ENCODE measurements at places on chromosomes 2 and 18.
A peak's percentile ranks its signal among the peaks of the same experiment; 100 is the strongest.

- no peak for DNase-seq
Observed at GRCh38 chr2:175576875-175577274, 395.4 kb upstream of the ATP5MC3 start.

- peak; percentile 24 for DNase-seq
Observed at GRCh38 chr2:134818321-134818720, 20.1 kb upstream of the ACMSD start.

DNA sequence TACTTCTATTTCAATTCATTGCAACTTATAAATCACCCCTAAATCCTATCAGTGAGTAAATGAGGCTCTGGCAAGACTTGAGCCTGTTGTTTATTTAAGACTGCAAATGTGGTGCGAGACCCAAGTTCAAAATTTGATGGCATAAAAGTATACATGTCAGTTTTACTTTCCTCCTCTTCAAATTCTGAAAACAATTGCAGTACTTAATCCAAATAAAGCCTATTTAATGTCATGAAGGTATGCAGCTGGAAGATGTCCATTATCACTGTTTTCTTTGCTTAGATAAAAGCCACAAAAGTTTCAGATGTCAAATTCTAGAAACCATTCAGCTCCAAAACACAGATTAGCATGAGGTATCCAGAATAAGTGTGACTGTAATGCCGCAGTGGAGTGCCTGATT, 3.3 kb downstream of the APCDD1 start:
- DNase-seq, result no peak

GRCh38 chr2:151049746-151050145, 211.9 kb downstream of the RBM43 start:
- no peak for DNase-seq

DNA sequence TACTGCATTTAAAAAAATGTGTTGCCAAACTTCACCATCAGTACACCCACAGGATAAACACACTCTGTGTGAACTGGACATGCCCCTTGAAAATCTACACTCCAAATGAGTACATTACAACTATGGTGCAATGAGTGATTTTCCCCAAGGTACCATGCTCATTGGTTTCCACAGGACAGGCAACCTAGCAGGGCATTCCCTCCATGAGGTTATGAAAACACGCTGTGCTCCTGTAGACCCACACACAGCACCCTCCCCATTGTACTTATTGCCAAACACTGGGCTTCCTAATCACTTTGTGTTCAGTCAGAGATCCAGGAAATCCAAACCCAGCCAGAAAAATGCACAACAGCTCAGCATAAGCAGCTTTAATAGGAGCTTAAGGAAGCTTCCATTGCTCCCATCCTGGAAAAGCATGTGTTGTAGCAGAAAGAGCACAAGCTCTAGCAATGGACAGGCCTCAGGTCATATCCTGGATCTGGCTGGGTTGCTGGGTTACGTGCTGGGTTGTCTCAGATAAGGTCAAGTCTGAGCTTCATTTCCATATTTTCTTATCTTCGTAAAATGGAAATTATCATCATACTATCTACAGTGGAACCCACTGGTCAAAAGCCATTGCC, 20.8 kb upstream of the ATIC start:
- no peak for DNase-seq

- DNase-seq, result no peak
Observed at GRCh38 chr18:12282442-12283039, 25.5 kb upstream of the TUBB6 start.

- DNase-seq, result no peak
Observed at GRCh38 chr18:11533942-11534496, 75.4 kb upstream of the SLC35G4 start.

GRCh38 chr2:80266231-80266630, 38.3 kb downstream of the LRRTM1 start:
- no peak for DNase-seq
